ENCODE measurements at places on chromosomes 5 and 9.

- peak; percentile 7 for DNase-seq
These were observed 365.9 kb downstream of the ZSWIM6 start for GRCh38 chr5:61697809-61698558.

DNA sequence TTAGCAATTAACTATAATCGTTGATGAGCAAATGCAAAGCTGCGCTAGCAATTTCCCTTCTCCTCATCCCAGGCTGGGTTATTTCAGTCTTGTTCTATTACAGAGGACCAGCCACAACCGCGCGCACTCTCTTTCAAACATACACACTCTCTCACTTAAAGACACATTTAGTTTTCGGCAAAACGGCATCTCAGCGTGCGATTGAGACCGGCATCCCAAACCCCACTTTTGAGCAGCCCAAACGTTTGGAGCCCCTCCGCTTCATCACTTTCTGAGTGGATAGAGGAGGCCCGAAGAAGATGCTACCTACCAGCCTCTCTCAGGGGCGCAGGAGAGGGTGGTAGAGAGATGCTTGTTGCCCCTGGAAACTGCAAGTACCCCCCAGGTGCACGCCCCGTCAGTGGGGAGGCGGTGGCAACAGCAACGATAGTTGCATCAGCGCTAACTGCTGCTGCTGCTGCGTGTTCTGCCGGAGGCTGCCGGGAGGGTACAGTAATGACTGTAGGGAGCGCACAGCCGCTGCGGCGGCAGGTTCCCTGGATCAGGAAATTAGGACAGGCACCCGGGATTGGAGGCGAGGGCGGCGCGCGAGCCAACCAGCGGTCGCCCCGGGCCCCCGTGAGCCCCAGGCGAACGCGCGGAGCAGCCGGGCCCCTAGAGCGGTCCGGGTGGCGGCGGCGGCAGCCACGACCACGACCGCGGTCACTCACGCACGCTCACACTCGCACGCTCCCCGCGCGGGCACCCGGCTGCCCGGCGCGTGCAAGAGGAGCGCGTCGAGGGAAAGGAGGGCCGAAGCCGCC lies 467 bp upstream of the VLDLR start:
- DNase-seq, result peak; percentile 90

- DNase-seq, result no peak
These were observed 96.5 kb upstream of the ERCC6L2 start for GRCh38 chr9:95778957-95779356.

GRCh38 chr5:43191740-43192557 lies at the start of gene NIM1K:
Gene NIM1K (plus strand): TSS chr5:43192225. CDS start chr5:43245776, 53,551 bp downstream.
- peak; percentile 74 for DNase-seq

DNA sequence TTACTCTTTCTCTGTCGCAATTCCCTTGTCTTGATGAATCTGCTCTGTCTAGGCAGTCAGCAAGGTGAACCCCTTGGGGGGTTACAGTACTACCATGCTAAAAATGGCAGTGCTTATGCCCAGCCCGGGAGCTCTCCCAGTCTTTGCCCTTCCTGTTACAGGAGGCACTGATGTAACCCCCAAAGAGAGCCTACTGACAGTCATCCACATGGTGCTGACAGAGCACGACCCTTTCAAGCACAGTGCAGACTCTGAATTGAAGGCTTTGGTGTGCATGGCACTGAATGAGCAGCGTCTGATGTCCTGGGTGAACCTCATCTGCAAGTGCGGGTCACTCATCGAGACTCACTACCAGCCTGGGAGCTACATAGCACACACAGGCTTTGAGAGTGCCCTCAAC lies 34.5 kb upstream of the SLC36A2 start:
- DNase-seq, result no peak
